ENCODE measurements at places on chromosomes 4 and X.

DNA sequence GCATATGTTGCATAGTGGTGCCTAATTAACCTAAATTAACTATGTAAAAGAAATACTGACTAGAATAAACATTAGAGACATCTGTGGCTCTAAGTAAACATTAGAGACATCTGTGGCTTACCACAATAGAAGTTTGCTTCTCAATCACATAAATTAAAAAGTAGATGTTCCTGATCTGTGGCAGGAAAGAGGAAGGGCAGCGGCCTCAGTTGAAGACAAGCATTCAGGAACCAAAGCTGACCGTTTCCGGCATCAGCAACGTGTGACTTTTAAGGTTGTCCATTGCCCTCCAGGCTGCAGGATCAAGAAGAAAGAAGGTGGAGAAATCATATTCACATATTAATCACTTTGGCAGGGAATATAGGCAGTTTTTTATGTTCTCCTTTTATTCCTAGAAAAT, 336.3 kb upstream of the TRAM1L1 start:
- H3K27me3 ChIP-seq = no peaks in the 10 kb centered on the region
- no peaks in the 10 kb centered on the region for H3K36me3 ChIP-seq
- no peak overlapping the region for H3K27ac ChIP-seq
- no peak overlapping the region for H3K4me3 ChIP-seq
- H3K4me1 ChIP-seq = no peaks in the 10 kb centered on the region

DNA sequence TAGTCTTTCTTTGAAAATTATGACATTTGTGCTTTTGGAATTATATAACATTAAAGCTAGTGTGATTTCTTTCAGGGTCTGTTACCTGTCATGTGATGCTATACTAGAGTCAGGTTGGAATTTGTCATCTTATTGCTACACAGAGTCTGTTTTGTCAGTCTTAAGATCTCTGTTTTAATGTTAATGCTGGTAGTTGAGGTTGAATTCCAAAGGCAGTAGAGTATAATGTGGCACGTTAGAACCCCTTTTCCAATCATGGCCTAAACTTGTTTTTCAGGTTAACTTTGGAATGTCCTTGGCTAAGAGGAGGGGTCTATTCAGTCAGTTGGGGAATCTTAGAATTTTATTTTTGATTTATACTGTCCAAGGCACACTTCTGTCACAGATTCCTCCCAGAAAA, 258.5 kb downstream of the PABPC4L start:
- DNase-seq = no peak
- no peaks in the 10 kb centered on the region for H3K4me1 ChIP-seq
- no peak overlapping the region for H3K4me3 ChIP-seq
- H3K27ac ChIP-seq = no peak overlapping the region

GRCh38 chr4:37745946-37746345, 59.8 kb upstream of the RELL1 start:
- H3K4me3 ChIP-seq = no peak overlapping the region
- no peaks in the 10 kb centered on the region for H3K4me1 ChIP-seq
- DNase-seq = no peak
- no peak overlapping the region for H3K27ac ChIP-seq
- no peaks in the 10 kb centered on the region for H3K36me3 ChIP-seq
- no peaks in the 10 kb centered on the region for H3K27me3 ChIP-seq

- no peak overlapping the region for H3K27ac ChIP-seq
- H3K4me3 ChIP-seq = no peak overlapping the region
- DNase-seq = no peak
- H3K27me3 ChIP-seq = no peaks in the 10 kb centered on the region
- H3K4me1 ChIP-seq = no peaks in the 10 kb centered on the region
- no peaks in the 10 kb centered on the region for H3K36me3 ChIP-seq
These were observed 403.2 kb upstream of the RASGEF1B start for GRCh38 chr4:81874661-81875515.

DNA sequence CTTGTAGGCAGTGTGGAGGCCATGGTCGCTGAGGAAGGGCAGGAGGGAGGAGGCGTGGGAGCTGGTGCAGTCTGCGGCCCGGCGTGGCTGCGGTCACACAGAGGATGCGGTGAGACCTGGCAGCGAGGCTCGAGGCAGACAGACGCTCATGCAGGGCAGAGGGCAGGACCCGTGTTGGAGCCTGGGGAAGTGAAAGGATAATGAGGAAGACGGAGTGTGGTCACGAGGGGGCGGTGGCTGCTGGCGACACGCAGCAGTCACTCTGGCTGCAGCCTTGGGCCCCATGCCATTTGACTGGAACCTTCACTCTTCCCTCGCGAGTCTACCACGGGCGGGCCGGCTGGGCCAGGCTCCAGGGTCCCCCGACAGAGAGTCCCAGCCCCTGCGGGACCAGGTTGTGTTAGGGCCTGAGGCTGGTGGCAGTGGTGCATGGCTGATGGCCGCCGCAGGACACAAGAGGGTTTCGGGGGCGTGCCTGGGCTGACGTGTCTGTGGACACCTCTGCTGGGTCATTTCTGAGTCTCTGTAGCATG, 68.8 kb upstream of the HGFAC start:
- DNase-seq = peak; percentile 52
- peaks cover 19% of the 10 kb centered on the region for H3K4me1 ChIP-seq
- no peak overlapping the region for H3K27ac ChIP-seq
- H3K27me3 ChIP-seq = no peaks in the 10 kb centered on the region
- no peaks in the 10 kb centered on the region for H3K36me3 ChIP-seq

GRCh38 chr4:89539374-89539773, 231.8 kb upstream of the GPRIN3 start:
- no peak for DNase-seq
- no peaks in the 10 kb centered on the region for H3K4me1 ChIP-seq
- no peaks in the 10 kb centered on the region for H3K27me3 ChIP-seq
- no peak overlapping the region for H3K27ac ChIP-seq
- H3K4me3 ChIP-seq = no peak overlapping the region
- no peaks in the 10 kb centered on the region for H3K36me3 ChIP-seq

- H3K4me3 ChIP-seq = no peak overlapping the region
- no peak overlapping the region for H3K27ac ChIP-seq
- no peaks in the 10 kb centered on the region for H3K36me3 ChIP-seq
- DNase-seq = no peak
- H3K27me3 ChIP-seq = no peaks in the 10 kb centered on the region
These were observed 67.1 kb downstream of the DCLK2 start for GRCh38 chr4:150145090-150145945.

GRCh38 chr4:7260569-7260968, 68.2 kb downstream of the SORCS2 start:
- no peak for DNase-seq
- no peaks in the 10 kb centered on the region for H3K27me3 ChIP-seq
- H3K4me1 ChIP-seq = no peaks in the 10 kb centered on the region
- no peaks in the 10 kb centered on the region for H3K36me3 ChIP-seq
- no peak overlapping the region for H3K4me3 ChIP-seq

GRCh38 chr4:8585186-8585585, 5.0 kb downstream of the GPR78 start:
- H3K27me3 ChIP-seq = peaks cover 3% of the 10 kb centered on the region
- H3K36me3 ChIP-seq = no peaks in the 10 kb centered on the region

GRCh38 chrX:11244636-11245035, 48.6 kb upstream of the AMELX start:
- no peak for DNase-seq
- no peaks in the 10 kb centered on the region for H3K4me1 ChIP-seq
- H3K4me3 ChIP-seq = no peak overlapping the region

GRCh38 chr4:162056990-162057389, 106.8 kb downstream of the FSTL5 start:
- H3K4me1 ChIP-seq = no peaks in the 10 kb centered on the region
- no peaks in the 10 kb centered on the region for H3K27me3 ChIP-seq
- no peaks in the 10 kb centered on the region for H3K36me3 ChIP-seq
- no peak overlapping the region for H3K4me3 ChIP-seq

GRCh38 chrX:83509254-83509801, 1.2 kb downstream of the POU3F4 start:
- H3K27me3 ChIP-seq = peaks cover 7% of the 10 kb centered on the region
- no peak for DNase-seq
- no peaks in the 10 kb centered on the region for H3K36me3 ChIP-seq
- no peak overlapping the region for H3K27ac ChIP-seq

All from ascending aorta (tissue), 2 donors.